ENCODE measurements at places on chromosomes 3 and 15.

- DNase-seq = no peak
Observed at GRCh38 chr3:12859840-12860239, 18.5 kb upstream of the RPL32 start.

DNA sequence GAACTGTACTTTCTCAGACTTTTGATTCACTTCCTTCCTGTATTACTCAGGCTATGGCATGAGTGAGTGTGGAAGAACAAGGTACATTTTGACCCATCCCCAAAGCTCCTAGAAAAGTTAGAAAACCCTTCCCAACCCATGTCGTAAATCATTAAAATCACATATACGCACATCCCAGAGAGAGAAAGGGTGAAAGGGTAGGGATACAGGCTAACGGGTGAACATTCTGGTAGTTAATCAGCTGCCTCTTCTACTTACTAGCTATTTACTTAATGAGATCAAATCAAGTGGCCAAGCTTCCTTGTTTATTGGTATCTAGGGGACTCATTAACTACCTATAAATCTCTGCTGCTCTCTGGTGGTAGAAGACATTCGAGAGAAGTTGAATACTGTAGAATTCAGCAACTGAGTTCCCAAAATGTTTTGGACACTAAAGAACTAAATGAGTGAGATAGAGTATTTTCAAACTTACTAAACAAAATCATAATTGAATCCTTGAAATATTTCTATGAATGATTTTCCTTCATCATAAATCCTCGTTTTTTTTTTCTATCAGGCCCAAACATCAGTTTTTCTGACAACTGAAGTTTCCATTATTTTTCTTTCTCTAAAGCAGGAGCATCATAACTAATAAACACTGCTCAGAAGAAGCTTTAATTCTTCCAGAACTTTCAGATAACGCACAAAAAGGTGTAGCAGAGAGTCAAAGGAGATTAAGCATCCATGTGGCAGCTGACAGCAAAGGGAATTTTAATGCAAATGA is 124.2 kb downstream of the IMPG2 start:
- no peak for DNase-seq

DNA sequence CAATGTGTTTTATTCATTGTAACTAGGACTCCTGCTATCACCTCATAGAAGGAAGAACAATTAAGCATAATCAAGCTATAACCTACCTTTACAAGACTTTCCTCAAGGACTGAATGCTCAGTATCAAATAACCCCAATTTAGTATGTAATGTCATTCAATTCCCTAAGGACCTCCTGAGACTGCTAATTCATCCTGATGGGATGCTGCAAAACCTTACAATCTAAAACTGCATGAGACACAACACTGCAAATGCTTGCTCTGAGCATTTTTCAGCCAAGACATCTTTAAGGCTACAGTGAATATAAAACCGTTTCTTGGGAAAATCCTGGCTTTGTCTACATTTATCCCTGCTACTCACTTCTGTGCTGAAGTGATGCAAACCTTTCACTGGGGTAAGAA is 69.9 kb downstream of the RYK start:
- DNase-seq = no peak

- no peak for DNase-seq
Observed at GRCh38 chr15:44295750-44296431, 7.4 kb downstream of the GOLM2 start.

DNA sequence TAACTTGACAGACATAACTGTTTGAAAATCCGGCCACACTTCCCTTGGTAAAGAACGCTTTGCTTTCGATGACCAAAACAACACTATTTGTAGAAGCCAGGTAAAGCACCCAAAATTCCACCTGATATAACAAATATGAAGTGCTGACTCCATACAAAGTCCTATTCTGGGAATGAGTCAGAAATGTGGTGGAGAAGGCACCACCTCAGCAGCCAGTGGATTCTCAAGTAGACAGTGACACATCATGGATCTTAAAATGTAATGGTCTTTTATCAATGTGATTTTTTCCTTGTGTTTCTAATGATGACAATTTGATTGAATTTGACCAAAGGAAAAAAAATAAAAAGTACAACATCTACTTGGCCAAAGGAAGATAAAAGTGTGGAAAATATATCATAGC is 135.0 kb upstream of the WNT5A start:
- DNase-seq = no peak

DNA sequence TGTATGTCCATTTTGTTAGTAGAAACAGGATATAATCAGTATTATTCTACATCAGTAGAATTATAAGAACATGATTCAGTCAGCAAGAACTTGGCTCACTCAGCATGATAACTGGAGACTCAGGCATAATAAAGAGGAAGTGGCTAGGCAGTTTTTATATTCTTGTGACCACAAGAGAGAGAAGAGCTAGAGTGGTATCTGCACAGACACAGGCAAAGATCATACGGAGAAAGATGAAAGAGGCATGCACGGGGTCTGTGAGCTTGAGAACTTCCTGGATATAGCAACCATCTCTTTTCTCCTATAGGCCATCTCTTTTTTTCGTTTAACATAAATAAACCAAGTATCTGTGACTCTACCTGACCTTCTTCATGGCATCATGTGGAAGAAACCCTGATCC is 46.8 kb downstream of the MYO5A start:
- no peak for DNase-seq

DNA sequence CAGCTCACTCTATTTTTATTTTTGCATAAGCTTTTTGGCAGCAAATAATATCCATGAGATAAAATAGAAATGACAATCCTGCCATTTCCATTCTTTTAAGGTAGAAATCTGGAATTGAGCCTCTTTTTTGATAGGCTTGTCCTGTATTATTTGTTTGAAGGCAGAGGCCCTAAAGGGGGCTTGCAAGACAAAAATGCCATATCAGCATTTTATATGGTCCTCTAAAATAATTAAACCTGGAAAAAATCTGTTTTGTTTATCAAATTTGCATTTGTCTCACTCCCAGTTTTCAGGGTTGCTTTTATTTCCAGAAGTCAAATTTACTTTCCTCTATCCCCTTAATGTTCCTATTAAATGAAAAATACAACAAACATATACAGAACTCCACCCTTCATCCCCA is 134.9 kb upstream of the GAP43 start:
- no peak for DNase-seq

GRCh38 chr3:127325629-127325961 is 37.7 kb upstream of the PRR20G start:
- no peak for DNase-seq

DNA sequence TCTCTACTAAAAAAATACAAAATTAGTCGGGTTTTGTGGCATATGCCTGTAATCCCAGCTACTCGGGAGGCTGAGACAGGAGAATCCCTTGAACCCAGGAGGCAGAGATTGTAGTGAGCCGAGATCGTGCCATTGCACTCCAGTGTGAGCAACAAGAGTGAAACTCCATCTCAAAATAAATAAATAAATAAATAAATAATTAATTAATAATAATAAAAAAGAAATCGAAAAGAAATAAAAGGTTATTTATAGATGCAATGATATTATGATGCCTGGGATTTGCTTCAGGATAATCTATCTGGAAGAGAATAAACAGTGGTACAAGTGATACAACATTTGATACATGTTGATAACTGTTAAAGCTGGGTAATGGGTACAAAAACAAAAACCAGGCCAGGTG is 58.6 kb downstream of the SOX2 start:
- no peak for DNase-seq

DNA sequence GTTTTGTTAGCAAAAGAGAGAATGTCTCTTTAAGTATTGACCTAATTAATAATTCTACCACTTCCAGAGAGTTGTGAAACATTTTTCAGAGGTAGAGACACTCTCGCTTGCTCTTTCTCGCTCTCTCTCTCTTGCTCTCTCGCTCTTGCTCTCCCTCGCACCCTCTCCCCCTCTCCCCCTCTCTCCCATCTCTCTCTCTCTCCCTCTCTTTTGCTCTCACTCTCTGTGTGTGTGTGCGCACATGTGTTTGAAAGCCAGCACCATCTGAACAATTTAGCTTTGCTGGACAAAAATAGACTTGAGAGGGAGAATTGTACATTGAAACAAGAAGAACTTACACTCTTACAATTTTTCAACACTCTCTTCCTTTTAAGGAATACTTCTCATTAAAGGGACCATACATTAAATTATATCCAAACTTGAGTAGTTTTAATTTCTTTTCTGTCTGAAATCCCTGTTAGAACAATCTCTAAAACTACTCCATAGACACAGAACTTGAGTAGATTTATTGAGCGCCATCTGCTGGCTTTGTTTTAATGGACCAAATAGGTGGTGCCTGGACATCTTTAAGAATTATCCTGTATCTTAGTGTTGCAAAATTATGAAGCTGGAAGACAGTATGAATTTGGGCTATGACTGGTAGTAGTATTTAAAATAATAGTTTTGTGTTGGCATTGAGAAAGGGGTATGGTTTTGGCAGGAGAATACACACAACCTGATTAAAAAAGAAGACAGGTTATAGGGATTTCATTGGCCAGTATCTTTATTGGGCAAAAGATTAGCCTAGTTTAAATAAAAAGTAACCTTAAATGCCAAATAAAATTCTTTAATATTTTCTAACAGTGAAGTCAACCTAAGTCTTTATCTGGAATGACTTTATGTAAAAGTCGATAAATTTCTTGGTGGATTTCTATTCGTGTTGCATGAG is 124.6 kb downstream of the AKAP13 start:
- no peak for DNase-seq

DNA sequence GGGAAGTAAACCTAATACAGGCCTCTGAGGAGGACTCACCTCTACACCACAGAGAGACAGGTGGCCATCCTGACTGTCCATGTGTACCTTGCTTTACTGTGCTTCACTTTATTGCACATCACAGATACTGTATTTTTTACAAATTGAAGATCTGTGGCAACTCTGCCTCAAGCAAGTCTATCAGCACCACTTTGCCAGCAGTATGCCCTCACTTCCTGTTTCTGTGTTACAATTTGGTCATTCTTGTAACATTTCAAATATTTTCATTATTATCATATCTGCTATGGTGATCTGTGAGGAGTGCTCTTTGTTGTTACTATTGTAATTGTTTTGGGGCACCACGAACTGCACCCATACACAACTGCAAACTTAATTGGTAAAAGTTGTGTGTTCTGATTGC is 78.0 kb downstream of the BBX start:
- no peak for DNase-seq

- DNase-seq = no peak
Observed at GRCh38 chr15:33083232-33084081, 111.1 kb downstream of the FMN1 start.

- no peak for DNase-seq
Observed at GRCh38 chr15:64035525-64035924, 10.8 kb downstream of the DAPK2 start.

- peak; percentile 28 for DNase-seq
Observed at GRCh38 chr3:44913868-44914468, 39.6 kb downstream of the TGM4 start.

DNA sequence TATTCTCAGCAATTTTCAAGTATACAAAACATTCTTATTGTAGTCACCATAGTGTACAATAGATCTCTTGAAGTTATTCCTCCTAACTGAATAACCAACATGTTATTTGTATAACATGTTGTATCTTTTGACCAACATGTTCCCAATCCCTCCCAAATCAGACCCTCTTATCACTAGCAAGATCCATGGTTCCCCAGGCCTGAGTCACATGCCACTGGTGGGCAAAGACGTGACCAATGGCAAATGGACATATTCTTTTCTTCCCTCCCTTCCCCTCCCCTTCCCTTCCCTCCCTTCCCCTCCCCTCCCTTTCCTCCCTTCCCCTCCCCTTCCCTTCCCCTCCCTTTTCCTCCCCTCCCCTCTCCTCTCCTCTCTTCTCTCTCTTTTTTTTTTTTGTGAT is 45.4 kb downstream of the AMOTL2 start:
- DNase-seq = no peak

- DNase-seq = no peak
Observed at GRCh38 chr15:71002316-71002715, 109.7 kb downstream of the LRRC49 start.

DNA sequence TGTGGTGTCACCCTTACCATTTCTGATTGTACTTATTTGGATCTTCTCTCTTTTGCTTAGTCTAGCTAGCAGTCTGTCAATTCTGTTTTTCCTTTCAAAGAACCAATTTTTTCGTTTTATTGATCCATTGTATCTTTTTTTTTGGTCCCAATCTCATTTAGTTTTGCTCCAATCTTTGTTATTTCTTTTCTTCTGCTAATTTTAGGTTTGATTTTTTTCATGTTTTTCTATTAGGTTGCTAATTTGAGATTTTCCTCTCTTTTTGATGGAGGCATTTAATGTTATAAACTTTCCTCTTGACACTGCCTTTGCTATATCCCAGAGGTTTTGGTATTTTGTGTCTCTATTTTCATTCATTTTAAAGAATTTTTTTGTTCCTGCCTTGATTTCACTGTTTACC is 16.9 kb upstream of the FAM98B start:
- DNase-seq = no peak

GRCh38 chr3:150467381-150467780 is 59.3 kb downstream of the TSC22D2 start:
- no peak for DNase-seq

DNA sequence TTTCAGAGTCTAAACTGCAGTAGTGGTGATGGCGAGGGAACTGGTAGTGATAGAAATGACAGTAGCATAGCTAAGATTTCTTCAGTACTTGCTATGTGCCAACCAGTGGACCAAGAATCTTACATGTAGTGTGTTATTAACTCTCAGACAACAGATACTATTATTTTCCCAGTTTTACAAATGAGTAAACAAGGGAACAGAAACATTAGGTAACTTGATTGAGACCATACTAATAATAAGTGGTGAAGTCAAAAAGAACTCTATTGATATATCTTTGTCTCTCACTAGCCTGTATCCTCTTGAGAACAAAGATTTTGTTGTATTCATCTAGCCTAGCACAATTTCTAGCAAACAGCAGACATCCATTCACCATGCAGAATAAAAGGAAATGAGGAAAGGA is 250.1 kb downstream of the ZBTB20 start:
- no peak for DNase-seq

DNA sequence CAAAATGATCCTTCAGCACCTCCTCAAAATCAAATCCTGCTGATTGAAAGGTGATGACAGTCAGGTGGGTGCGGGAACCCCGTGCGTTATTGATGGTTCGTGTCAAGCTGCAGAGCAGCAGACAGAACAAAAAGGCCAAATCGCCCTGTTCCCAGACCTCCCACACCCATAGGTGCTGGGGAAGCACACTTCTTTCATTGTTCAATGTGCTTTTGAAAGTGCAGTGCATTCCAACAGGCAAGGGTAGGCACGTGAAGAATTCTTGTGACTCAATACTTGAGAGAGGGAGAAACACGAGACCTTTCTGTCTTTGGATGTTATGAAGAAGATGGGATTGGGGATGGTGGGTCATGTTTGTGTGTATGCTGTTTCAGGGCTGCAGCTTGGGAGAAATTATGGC is 514.0 kb downstream of the MCTP2 start:
- no peak for DNase-seq

DNA sequence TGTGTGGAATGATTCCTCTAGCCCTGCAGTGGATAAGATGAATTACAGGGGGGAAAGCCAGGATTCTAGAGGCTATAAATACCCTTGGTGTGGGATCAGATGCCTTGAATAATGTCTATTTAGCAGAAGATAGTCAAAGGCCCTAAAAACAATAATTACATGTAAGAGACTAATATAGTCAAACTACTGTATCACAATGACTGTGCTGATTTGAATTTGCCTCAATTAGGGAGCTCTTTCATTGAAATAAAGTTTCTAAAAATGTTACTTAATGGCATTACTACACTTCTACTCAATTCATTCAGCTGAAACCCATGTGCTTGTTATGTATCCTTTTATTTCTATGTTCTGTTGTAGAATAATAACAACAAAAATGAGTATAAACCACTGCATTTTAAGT is 915.6 kb downstream of the TUSC7 start:
- no peak for DNase-seq

Data from stimulated activated CD8-positive, alpha-beta memory T cell treated with anti-CD3 and anti-CD28 coated beads, Interleukin-7, amount 100 ng/mL, for 1 hour (primary cell).